ENCODE measurements at places on chromosomes 3 and 15.

DNA sequence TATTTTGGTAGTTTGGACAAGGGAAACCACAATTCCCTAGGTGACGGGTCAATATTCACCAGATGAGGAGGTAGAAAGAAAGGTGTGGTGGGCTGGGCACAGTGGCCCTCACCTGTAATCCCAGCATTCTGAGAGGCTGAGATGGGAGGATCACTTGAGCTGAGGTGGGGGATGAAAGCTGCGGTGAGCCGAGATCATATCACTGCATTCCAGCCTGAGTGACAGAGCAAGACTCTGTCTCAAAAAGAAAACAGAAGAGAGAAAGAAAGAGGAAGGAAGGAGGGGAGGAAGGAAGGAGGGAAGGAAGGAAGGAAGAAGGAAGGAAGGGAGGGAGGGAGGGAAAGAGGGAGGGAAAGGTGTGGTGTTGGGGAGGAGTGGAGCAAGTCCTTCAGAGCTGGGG lies 56.1 kb upstream of the RNF7 start:
- DNase-seq, result no peak

- peak; percentile 12 for DNase-seq
Measured at GRCh38 chr3:178966299-178967176, 105.1 kb downstream of the ZMAT3 start.

DNA sequence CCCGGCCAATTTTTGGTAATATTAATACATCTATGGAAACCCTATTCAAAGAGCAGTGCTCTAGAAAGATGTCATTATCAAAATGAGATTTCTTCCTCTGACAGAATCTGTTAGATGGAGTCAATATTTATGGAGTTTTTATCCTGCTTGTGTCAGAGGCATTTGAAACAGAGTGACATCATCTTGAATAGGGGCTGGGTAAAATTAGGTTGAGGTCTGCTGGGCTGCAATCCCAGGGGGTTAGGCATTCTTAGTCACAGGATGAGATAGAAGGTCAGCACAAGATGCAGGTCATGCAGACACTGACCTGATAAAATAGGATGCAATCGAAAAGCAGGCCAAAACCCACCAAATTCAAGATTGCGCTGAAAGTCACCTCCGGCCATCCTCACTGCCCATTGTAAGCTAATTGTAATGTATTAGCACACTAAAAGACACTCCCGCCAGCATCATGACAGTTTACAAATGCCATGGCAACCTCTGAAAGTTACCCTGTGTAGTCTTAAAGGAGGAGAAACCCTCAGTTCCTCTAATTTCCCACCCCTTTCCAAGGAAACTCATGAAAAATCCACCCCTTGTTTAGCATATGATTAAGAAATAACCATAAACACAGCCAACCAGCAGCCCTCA lies 27.3 kb upstream of the CCDC50 start:
- no peak for DNase-seq

- DNase-seq, result no peak
Measured at GRCh38 chr3:171776411-171776810, 33.9 kb downstream of the PLD1 start.

DNA sequence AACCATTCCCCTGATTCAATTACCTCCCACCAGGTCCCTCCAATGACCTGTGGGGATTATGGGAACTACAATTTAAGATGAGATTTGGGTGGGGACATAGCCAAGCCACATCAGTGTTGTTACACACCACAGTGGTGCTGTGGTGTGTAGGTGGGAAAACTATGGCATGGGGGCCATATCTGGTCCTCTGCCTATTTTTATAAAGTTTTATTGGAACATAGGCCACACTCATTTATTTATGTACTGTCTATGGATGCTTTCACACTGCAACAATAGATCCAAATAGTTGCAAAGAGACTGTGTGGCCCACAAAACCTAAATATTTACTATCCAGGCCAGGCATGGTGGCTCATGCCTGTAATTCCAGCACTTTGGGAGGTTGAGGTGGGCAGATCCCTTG lies 46.4 kb downstream of the FLNB start:
- DNase-seq, result no peak

DNA sequence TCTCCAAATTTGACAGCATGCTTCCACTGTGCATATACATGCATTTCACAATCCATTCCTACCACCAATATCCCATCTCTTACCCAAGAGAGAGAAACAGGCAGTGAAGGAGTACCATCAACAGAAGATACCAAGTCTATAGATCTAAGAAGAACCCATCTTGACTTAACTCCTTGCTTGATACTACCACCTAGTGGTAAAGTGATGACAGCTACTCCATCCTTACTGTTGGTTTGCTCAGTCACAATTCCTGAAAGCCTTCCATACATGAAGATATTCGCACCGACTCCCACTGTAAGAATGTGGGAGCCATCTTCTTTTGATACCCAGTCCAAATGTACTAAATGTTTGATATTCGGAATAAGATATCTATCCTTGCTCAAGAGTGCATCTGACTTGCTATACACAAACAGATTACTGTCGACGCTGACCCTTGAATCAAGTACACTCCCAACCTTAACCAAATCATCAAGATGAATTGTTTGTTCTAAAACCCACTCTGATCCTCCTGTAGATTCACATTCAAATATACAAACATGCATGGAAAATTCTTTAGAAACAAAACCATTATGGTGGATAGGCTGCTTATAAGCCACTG lies 123.1 kb downstream of the DMXL2 start:
- DNase-seq, result no peak

- DNase-seq, result peak; percentile 32
Measured at GRCh38 chr3:149701206-149701976, 43.6 kb upstream of the WWTR1 start.
